ENCODE measurements at places on chromosomes 11 and 22.
A peak's percentile ranks its signal among the peaks of the same experiment; 100 is the strongest.

DNA sequence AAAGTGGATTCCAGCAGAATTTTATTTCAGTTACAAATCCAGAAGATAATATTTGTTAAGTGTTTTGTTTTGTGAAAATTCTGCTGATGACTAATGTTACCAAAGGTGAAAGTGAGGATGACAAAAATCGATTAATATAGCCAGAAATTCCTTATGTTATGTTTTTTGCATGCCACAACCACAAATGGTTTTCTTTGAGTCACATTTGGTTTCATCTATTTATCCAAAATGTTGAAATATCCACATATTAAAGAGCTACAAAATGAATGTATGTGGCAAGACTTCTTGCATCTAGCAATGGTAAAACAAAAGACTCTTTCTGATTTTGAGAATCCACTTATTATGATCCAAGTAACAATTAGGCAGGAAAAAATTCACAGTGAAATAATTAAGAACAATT is 150.1 kb upstream of the LRRC4C start:
- no peak for DNase-seq

DNA sequence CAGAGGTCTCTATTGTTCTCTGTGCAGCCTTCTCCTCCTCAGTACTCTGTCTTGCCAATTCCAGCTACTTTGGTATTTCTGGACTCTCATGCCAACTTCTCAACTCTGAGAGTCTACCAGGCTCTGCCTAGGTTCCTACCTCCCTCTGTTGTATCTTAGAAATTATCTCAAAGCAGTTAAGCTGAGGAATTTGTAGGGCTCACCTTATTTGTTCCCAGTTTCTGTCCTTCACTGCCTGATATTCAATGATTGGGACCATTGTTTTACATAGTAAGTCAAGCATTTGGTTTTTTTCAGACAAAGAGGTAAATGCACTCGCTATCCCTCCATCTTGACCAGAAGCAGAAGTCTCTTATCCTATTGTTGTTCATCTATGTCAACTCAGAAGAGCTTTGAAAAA is 205.0 kb upstream of the PGR start:
- DNase-seq = no peak

- DNase-seq = no peak
These were observed 25.0 kb downstream of the MED15 start for GRCh38 chr22:20532256-20532993.

DNA sequence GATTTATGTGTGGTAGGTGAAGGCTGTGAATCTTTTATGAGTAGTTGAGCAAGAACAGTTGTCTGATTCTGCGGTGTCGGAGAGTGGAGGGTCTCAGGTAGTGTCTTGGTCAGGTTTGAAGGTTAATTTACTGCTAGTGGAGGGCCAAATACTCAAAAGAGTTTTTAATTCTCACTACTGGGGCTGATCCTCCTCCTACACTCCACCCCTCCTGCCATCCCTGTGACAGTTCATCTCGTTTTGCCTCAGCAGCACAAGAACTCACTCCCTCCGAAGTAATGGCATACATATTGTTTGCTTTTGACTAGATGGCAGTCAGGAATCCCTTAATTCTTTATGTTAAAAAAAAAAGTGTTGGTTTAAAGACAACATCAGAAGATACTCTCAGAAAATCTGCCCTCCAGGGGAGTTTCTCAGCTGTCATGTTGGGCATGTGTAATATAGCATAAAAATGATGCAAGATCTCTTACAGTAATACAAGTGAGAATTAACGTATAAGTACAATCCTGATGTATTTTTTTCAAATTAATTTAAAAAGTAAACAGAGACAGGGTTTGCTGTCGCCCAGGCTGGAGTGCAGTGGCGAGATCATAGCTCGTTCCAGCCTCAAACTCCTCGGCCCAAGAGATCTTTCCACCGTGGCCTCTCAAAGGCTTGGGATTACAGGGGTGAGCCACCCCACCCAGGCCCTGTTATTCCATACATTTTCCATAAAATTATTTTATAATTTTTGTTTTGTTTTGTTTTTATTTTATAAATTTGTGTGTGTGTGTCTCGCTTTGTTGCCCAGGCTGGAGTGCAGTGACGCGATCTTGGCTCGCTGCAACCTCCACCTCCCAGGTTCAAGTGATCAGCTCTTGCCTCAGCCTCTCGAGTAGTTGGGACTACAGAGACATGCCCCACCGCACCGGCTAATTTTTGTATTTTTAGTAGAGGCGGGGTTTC is 1.3 kb downstream of the FAR1 start:
- DNase-seq = no peak

DNA sequence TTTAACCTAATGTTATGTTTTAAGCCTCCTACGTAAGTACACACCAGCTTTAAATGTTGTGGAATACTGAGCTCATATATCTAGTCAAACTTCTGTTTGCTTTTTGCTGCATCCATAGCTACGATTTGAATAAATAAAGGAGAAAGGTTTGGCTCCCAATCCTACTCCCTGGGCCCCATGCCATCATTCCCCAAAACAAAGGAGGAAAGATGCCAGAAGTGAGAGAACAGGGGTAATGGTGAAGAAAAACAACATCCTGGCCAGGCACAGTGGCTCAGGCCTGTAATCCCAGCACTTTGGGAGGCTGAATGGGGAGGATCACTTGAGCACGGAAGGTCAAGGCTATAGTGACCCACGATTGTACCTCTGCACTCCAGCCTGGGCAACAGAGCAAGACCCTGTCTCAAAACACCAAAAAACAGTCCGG is 26.5 kb downstream of the SCGB1A1 start:
- no peak for DNase-seq

- no peak for DNase-seq
These were observed 156.4 kb downstream of the FAM181B start for GRCh38 chr11:82577246-82577645.

GRCh38 chr22:30922151-30922611 is 46.4 kb downstream of the MORC2 start:
- DNase-seq = no peak

DNA sequence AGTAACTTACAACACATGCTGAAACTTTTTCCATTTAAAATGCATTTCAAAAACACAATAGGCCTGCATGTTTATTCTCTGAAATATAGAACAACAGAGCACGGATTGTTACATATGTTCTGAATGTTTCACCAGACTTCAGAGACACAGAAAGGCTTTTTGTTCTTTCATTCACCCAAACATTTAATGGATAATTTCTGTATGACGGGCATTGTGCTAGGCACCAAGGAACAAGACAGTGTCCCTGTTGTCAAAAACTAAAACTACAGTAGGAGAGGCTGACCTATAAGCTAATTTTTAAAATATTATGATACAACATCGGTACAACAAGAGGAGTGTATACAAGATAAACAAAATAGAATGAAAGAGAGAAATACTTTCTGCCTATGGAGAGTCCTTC is 81.9 kb upstream of the TEAD1 start:
- DNase-seq = no peak

- peak; percentile 16 for DNase-seq
These were observed 1.3 kb downstream of the ABTB2 start for GRCh38 chr11:34356576-34356912.

DNA sequence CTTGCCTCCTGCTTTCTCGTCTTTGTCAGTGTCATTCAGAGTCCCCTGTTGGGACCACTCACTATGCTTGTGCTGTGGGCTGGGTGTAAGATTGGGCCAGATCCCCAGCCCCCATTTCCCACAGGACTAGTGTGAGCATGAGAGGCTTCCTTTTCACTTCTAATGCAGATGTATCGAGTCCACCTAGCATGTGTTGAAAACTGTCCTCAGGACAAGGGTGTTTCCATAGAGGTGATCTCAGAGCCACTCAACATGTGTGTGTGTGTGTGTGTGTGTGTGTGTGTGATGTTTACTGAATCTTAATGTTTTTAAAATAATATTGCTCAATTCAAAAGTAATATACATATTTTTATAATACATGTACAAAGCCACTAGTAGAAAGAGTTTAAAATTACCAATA is 11.4 kb upstream of the CD44 start:
- DNase-seq = no peak

DNA sequence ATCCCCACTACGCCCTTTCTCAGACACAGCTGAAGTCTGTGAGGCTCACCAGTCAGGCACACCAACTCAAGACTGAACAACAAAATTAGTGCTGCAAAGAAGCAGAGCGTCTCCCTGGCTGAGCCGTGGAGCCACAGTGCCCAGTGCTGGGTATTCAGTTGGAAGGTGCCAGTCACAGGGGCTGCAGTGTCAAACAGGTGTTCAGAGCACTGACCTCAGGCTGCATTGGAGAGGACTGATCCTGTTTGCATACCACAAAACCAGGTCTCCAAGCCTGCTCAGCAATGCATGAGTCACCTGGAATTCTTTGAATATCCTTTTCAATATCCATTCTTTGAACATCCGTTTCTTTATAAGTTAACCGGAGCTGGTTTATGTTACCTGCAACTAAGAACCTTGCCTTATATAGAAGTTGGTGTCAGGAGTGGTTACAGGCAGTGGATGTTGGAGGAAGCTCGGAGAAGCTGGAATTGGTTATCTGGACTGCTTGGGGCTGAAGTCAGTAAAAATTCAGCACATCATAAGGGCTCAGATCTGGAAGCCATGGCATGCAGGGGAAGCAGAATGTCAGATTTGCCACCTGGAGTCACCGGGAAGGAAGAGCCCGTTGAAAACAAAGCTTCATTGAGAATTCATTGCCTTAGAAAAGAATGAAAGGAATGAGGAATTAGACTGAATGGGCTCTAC is 30.3 kb downstream of the PDGFB start:
- no peak for DNase-seq

DNA sequence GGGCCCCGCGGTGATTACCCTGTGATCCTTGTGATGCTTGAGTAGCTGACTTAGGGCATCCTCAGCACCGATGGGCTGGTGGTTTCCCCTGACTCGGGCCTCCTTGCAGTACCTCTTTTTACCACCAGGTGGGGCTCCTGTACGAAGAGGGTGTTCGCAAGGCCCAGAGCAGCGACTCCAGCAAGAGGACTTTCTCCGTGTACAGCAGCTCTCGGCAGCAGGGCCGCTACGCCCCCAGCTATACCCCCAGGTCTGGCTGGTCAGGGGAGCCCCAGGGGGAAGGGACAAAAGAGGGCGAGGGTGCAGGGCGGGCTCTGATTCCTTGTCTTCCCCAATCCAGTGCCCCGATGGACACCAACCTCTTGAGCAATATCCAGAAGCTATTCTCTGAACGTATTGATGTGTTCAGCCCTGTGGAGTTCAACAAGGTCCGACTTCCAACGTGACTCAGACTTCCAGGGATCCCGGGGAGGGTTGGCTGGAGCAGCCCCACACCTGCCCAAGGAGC is 1.3 kb upstream of the TM7SF2 start:
- DNase-seq = peak; percentile 100

DNA sequence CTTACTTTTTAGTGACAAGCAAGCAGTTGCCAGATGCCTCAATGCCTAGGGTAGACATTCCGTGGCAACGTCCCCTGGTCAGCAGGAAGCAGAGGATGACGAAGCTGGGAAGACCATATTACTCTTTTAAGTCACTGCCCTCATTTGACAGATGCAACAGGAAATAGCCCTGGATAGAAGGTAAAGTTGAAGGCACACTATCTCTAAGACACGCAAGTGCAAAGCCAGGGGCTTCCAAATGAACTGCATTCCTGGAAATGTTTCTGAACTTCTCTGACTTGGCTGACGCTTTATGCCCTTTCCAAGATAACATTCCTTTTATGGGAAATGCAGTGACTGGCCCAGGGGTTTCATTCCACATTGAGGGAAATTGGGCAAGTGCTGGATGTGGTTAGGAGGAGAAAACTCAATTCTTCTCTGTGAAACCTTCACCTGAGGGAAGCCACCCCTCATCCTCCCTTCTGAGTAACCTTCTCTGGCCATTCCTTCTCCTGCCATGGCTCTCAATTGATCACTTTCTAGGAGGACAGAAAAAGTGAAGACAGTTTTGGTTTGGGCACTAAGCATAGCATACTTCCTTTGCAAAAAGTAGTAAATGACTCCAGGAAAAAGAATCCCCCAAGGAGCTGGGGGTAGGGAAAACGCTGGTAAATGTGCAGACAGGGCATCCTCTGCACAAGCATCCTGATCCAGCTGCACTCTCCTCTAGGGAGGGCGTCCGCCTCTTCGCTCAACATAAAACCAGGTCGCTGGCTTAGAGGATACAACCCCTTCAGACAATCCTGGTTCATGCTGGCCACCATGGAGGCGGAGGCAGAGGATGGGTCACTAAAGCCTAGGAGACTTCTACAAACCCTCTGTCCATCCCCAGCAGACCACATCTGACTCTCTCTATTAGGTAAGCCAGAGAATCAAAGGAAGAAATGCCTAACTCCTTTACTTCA is 14.5 kb downstream of the PCSK7 start:
- no peak for DNase-seq

DNA sequence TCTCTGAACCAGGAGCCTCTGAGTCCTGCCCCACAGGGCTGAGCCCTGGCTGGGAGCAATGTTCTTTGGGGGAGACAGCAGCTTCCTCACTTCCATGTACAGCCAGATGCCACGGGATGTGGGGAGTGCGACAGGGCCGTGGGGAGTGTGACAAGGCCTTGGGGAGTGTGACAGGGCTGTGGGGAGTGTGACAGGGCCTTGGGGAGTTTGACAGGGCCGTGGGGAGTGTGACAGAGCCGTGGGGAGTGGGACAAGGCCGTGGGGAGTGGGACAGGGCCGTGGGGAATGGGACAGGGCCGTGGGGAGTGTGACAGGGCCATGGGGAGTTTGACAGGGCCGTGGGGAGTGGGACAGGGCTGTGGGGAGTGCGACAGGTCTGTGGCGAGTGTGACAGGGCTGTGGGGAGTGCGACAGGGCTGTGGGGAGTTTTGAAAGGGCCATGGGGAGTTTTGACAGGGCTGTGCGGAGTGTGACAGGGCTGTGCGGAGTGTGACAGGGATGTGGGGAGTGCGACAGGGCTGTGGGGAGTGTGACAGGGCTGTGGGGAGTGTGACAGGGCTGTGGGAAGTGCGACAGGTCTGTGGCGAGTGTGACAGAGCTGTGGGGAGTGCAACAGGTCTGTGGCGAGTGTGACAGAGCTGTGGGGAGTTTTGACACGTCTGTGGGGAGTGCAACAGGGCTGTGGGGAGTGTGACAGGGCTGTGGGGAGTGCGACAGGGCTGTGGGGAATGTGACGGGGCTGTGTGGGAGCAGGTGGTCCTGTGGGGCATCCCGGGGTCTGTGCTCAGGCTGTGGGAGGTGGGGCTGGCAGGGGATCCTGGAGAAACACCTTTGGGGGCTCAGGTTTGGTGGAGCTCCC is 6.6 kb upstream of the KRTAP5-6 start:
- DNase-seq = no peak

GRCh38 chr11:17812865-17813187 is 78.2 kb downstream of the KCNC1 start:
- DNase-seq = no peak

DNA sequence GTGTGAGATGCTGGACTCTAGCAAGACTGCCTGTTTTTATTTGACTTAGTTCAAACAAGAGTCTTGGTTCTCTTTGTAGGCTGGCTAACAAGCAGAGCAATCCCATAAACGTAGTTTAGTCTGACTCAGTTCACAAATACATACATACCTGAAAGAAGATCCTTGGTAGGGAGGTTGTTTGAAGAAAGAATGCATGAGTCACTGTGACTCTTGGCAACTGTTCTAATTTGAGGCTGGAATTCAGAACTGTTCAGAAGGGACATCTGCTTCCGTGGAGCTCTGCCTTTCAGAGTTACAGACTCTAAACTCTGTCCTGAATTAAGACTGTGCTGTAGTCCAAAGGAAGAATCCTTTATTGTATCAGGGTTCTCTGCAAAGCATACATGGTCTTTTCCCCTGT is 32.2 kb downstream of the C2CD3 start:
- no peak for DNase-seq

- no peak for DNase-seq
These were observed 205.0 kb downstream of the CWF19L2 start for GRCh38 chr11:107252429-107253161.

Data from neural crest cell (in vitro differentiated cells).